ENCODE measurements at places on chromosomes 5 and 9.

DNA sequence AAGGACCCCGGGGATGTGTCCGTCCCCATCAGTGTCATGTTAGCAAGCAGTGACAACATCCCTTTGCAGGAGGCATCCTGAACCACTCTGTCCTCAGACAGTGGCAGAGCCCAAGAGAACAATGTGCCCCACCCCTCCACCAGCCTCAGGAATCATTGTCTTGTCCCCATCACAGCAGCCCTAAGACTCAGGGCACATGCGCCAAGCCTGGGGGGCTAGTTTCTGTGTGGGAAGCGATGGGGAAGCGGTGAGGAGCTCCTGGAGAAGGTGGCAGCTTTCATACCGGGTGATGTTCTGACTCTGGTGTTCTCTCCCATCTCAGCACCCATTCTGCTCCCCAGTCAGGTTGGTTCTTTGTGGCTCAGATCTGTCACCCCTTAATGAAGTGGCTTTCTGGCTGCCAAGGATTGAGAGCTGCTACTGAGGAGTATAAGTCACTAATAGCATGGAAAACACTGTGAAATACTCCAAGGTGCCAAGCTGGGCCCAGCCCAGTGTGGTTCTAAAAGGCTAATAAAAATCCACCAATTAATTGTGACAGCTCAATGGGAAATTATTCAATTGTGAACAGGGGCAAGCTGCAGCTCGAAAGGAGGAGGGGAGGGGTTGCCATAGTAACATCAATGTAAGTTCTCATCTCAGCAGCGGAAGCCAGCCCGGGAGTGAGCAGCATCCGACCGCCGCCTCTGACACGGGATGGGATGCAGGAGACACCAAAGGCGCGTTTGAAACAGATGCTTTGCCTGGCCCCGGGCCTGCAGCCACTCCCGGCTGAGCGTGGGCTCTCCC, 4.7 kb downstream of the QRFP start:
- no peak for DNase-seq

DNA sequence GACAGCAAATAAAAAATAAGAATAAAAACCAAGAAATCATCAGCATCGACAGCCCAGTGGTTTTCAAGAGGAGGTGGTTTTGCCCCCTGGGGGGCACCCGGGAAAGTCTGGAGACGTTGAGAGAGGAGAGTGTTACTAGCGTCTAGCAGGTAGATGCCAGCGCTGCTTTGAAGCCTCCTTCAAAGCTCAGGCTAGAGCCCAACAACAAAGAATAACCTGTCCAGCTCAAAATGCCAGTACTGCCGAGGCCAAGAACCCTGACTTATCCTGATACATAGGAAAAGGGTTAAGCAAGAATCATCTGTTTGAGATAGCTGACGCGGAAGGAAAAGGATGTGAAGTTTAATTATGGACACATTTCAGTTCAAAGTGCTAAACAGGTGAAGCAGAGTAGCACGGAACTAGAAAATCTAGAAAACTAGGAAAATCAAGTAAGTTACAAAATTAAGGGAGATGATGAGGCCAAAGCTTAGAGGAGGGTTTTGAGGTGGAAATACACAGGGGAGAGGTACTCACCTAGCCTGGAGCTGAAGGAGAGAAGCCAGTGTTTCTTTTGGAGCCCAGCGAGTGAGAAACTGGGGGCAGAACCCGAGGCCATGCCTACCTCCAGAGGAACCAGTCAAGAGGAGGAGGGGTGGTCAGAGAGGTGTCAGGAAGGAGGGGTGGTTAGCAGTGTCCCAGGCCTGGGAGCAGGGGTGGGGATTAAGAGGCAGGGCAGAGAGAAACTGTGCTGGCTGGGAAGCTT, 121.0 kb upstream of the RETREG1 start:
- no peak for DNase-seq

DNA sequence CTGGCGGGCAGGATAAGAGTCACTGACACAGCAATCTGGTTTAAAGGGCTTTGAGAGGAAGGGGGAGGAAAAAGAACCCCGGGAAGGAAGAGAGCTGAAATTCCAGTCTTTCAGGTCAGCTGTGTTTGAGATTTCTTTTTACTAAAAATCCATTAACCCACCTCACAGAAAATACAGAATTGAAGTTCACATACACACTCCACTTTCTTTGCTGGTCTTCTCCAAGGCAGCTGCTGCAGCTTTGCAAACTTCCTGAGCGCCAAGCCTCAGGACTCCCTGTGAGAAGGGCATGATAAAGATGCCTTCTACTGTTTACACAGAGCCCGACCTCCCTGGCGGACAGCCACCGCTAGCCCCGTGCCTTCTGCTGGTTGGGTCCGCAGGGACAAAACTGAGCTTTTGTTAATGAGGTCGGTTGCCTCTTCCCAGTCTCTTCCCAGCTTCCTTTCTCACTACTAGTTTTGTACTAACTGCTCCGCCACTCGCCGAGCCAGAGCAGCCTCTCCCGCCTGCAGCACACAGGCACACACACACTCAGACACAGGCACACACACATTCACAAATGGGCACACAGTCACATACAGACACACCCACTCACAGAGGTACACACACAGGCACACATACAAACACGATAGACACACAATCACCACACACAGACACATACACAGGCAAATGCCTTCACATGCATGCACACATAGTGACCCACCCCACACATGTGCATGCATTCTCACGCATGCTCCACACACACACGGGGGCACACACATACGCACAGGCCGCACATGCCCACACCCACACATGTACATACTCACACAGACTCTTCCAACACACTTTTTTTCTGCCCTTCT, at the start of gene FREM1:
Gene FREM1 (minus strand): TSS at position 468 of the 845 bp plus-strand sequence. CDS start 41,451 bp downstream, outside the sequence.
- no peak for DNase-seq

DNA sequence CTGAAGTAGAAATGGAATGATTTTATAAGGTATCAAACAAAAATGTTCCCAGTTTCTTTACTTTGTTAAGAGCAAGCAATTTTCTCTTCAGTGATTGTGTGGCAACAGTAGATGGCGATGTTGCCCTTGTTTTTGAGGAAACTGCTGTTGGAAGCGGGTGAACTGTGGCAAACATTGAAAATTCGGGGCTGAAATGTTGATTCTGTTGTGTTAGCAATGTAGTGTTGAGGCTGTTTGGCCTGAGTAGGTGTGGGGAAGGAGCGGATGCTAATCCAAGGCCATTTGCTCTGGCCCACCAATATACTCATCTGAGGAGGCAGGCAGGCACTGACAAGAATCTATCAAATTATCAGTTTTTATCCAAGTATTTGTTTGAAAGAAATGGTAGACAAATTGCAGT, 129.8 kb downstream of the SLC12A2 start:
- peak; percentile 55 for DNase-seq

DNA sequence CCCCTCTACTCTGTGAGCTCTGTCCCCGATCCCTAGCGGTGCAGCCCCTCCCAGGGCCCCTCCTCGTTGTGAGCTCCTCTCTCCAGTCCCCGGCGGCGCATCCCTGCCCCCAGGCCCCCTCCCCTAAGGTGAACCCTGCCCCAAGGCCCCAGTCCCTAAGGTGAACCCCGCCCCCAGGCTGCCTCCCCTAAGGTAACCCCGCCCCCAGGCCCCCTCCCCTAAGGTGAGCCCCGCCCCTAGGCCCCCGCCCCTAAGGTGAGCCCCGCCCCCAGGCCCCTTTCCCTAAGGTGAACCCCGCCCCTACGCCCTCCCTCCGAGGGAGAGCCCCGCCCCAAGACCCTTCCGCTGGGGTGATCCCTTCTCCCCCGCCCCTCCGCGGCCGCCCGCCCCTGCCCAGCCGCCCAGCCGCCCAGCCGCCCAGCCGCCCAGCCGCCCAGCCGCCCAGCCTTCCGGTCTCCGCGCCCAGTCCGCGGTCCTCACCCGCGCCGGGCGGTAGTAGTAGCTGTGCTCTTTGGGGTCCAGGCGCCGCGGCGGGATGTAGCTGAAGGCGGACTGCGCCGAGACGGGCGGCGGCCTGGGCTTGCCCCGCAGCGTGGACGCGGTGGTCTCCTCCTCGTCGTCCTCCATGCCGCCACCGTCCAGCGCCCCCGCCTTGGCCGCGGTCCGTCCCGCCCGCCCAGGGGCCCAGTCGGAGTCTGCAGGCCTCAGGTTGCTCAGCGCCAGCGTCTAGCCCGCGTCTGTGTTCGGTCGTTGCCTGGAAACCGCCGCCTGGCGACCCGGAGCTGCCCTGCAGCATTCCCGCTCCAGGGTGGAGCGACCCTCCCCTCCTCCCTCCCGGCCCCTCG, at the start of gene CFAP90:
Gene CFAP90 (minus strand): TSS at position 739 of the 845 bp plus-strand sequence. CDS start 112 bp downstream, at position 627.
- no peak for DNase-seq

Measured in left renal pelvis (tissue), 4 donors.